Astrocyte of the hippocampus (primary cell): ENCODE measurements at places on chromosomes 7 and 10.

DNA sequence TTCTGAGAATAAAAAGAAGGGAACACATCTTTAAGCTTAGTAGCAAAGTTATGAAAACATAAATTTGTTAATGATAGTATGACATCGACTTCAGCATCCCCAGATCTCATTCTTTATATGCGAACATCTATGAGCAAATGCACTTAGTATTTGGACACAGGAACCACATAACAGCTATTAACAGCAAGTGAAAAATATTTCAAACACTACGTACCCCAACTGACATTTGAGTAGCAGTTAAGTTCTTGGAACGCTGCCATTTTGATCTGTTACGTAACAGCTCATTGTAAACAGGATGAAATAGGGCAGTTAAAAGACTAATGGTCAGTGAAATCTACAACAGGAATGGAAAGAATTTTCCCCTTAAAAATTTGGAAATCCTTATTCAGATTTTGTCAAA is 428.9 kb downstream of the TNS3 start:
- peak; percentile 87 for DNase-seq

DNA sequence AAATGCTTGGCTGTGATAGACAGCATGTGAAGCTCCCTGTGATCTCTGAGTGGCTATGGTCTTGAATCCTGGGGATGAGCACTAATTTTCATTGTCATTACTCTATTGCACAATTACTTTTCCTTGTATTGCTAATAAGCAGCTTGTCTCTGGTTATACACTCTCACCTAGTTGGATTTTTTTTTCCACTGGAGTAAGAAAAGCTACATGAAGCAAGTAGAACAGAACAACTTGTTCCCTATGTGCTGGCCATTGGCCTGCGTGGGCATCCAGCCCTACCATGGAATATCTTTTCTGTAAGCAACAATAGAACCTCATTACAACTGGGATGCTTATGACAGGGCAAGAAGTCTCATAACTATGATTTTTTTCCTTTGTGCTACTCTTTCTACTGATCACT is 807.4 kb downstream of the TNS3 start:
- no peak for DNase-seq

- DNase-seq = peak; percentile 63
Observed at GRCh38 chr10:29386342-29386999, 97.6 kb downstream of the LYZL1 start.

- no peak for DNase-seq
Observed at GRCh38 chr10:61765176-61766087, 102.7 kb downstream of the CABCOCO1 start.

- DNase-seq = no peak
Observed at GRCh38 chr10:131553581-131553980, 242.1 kb upstream of the TCERG1L start.

DNA sequence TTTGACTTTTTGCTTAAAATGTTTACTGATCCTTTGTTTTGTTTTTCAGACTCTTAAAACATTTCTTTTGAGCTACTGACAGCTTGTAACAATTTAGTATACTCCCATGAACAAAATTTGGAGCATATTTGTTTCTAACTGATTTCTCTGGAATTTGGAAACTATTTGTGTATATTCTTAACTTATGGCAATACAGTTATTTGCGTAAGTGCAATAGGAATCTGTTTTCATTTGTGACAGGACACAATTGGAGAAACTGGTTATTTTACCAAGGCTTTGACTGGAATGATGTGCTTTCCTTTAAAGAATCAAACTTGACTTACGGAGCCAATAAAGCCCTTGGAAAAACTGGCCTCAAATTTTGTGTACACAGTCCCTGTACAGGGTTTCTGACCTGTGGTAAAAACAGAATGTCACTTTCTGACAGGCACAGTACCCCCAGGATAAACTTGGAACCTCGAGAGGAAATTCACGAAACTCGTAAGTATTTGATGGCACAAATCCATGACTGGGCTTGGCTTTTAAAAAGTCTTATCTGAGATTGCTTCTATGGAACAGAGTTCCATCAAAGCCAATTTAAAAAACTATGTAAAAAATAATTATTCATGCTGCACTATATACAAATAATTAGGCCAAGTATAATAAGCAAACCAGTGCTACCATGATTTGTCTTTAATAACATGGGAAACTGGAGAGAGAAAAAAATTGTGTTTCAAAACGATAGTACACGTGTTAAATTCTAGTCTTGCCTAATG is 70.4 kb downstream of the ST8SIA6 start:
- peak; percentile 4 for DNase-seq

GRCh38 chr7:36272211-36272566 is 117.5 kb upstream of the ANLN start:
- no peak for DNase-seq

DNA sequence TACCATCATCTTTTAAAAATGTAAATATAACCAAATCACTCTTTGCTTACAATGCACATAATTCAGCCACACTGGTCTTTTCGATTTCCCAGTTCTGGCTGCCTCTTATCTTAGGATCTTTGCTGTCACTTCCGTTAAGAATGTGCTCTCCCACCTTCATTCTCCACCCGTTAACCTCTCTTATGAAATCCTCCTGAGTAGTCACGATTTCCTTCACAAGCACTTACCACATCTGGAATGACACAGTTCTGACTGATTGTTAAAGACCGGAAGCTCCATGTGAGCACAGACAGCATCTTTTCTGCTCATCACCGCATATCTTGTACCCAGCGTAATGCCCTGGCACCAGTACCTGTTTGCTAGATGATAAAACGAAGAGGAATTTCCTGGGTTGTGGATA is 84.3 kb downstream of the CUL2 start:
- DNase-seq = peak; percentile 47

GRCh38 chr10:91642831-91643692 is 10.2 kb upstream of the PPP1R3C start:
- DNase-seq = no peak

- DNase-seq = no peak
Observed at GRCh38 chr10:33886299-33886698, 551.8 kb upstream of the NRP1 start.

DNA sequence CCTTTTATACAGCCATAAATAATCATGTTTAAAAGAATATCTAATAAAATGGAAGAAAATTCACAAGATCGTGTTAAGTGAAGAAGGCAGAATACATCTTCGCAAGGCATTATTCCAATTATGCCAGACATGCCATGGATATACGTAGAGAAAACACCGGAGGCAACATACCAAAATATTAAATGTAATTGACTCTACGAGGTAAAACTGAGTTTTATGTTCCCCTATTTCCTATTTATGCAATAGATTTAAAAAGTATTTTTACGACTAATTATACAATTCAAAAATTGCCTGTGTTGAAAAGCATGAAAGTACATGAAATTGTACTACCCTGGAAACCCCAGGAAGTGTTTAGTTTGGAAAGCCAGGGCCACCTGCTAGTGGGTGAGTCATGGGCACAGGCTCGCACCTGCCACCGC is 936 bp upstream of the REPIN1 start:
- no peak for DNase-seq

DNA sequence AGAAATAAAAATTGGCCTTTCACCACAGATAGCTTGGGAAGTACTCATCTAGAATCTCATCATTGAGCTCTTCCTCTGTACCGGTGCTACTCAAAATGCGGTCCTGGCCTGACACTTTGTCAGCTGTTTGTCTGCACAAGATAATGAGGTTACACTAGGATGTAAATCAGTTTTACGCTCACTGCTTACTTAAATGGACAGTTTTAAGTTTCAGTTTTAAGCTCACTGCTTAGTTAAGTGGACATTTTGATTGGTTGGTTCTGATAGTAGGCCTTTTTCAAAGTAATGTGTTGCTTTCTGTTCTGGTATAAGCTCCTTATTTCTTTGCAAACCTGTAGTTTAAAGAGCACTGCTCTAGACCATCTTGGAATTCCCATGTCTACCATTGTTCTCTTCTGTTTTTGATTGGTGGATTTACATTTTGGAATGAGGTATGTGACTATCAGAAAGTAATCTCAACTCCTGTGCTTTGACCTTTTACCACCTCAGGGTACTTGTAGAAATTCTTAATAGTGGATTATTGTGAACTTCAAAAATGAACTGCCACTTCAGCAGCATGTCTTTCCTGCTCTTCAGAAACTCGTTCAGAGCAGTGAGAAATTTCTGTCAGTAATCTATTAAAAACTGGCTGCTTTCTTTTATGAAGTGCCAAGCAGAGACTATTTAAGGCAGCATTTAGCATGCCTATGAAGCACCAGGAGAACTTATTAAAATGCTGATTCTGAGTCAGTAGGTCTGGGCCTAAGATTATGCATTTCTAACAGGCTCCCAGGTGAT is 55.0 kb downstream of the C1GALT1 start:
- DNase-seq = no peak

DNA sequence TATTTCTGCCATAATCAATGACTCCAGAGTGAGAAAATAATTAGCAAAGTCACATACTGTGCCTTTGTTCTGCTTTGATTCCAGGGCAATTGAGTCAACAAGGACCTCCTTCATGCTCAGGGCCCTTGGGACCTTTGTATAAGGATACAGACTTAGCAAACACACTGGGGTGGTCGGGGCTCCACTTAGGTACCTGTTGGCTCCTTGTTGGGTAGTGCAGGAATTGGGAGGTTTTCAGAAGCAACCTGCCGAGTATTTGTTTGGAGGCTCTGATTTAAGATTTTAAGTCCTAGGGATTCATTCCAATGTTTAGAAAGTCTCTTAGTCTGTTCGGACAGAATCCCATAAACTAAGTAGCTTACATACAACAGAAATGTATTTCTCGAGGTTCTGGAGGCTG is 3.0 kb downstream of the ADCK2 start:
- no peak for DNase-seq

GRCh38 chr10:124020981-124021815 is 72.2 kb downstream of the CHST15 start:
- DNase-seq = no peak

- DNase-seq = peak; percentile 41
Observed at GRCh38 chr10:47165711-47166404, 134.1 kb upstream of the GDF10 start.

GRCh38 chr7:25520516-25520915 is 292.2 kb upstream of the NPVF start:
- DNase-seq = no peak

GRCh38 chr7:102287111-102287980 is 678 bp downstream of the SH2B2 start:
- DNase-seq = peak; percentile 49

GRCh38 chr7:92716825-92717580 is 119.4 kb downstream of the CDK6 start:
- no peak for DNase-seq

DNA sequence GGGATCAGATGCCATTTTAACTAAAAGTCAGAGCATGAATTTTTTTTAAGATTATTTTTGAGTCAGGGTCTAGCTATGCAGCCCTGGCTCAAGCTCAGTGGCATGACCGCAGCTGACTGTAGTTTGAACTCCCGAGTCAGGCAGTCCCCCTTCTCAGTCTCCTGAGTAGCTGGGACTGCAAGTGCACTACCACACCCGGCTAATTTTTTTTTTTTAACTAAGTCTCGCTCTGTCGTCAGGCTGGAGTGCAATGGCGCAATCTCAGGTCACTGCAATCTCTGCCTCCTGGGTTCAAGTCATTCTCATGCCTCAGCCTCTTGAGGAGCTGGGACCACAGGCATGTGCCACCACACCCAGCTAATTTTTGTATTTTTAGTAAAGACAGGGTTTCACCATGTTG is 7.8 kb downstream of the TAS2R41 start:
- DNase-seq = no peak

- peak; percentile 52 for DNase-seq
Observed at GRCh38 chr7:79452495-79453265, 787 bp downstream of the MAGI2 start.

DNA sequence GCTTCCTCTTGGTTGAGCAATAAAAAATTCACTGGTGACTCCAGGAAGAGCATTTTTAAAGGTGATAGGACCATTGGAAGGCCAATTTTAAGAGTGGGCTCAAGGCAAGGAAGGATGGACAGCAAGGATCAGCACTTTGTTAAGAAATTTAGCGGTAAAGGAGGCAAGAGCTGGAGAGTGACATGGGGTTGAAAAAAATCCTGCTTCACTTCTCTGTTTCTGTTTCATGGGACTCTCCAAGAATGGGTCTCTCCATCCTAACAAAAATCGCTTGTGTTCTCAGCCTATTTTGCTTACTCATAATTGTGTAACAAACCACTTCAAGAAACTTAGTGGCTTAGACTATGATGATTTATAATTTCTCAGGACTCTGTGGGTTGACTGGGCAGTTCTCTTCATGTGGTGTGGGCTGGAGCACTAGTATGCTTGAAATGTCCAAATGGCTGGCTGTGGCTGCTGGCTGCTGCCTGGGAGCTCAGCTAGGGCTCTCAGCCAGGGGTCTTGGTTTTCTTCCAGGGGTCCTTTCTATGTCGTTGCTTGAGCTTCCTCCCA is 59.8 kb upstream of the ZNRF2 start:
- peak; percentile 95 for DNase-seq

DNA sequence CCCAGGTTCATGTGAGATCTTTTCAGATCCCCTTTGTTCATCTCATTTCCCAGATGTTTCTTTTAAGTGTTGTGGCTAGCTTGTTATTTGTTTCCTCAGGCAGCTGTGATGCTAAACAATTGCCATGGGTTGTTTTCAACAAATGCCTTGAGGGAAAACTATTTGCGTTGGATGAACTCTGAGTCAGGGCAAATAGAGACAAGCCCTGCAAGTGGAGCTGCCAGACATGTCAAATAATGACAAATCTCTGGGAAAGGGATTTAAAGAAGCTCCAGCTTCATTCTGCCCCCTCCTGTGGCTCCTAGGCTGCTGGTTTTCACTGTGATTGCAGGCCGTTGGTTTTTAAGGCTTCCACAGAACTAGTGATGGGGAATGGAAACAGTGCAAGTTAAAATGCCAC is 272.4 kb upstream of the SP8 start:
- DNase-seq = no peak

DNA sequence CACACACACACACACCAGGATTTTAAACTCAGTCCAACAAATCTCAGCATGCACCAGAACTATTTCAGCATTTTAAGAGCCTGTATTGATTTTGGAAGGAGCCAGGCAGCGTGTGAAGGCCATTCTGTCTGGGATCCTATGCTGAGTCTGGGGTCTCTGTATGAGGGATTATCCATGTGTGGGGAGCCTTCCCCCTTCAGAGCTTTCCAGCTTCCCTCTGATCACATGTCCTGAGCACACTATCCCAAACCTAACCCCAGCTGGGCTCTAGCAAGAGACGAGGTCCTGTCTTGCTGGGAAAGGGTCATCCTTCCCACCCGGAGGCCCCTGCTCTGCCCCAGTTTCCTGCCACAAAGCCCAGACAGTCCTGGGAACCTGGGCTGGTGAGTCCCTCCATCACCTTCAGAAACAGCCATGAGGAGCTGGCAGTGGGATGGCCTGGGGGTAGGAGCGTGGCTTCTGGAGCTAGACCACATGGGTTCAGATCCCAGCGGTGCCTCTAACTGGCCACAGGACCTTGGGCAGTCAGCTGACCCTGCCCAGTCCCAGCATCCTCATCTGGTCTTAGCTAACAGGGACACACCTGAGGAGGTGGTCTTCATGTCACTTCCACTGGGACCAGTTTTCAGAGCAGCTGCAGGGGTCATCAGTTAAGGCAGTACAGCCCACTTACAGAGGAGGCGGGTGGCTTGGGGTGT is 79.6 kb upstream of the RET start:
- no peak for DNase-seq

- DNase-seq = peak; percentile 46
Observed at GRCh38 chr10:73810735-73811465, 498 bp downstream of the NDST2 start.

GRCh38 chr7:79504607-79505389 is 51.3 kb upstream of the MAGI2 start:
- DNase-seq = peak; percentile 28

GRCh38 chr10:121574519-121575166 is 23.6 kb downstream of the FGFR2 start:
- DNase-seq = no peak

- peak; percentile 55 for DNase-seq
Observed at GRCh38 chr7:146683439-146683838, 566.8 kb downstream of the CNTNAP2 start.

GRCh38 chr10:101616415-101617101 is 28.4 kb downstream of the DPCD start:
- no peak for DNase-seq
